Bronchial smooth muscle cell (primary cell): ENCODE measurements at places on chromosomes 5 and 9. TPM values are rescaled to one million over a fixed set of nuclear protein-coding genes. Genes with fewer than 3 reads are reported as not detected.

The CER1 gene
- not detected in 2 replicates for total RNA-seq

The CKS2 gene
- total RNA-seq, result 25.2 and 46.3 TPM in 2 replicates

The KLHL3 gene
- total RNA-seq, result 0.77 and 1.6 TPM in 2 replicates

The HTR1A gene
- not detected in 2 replicates for total RNA-seq

The PDE8B gene
- total RNA-seq, result 0.09 TPM in 1 of 2 replicates, not detected in the other

The TLX3 gene
- total RNA-seq, result not detected in 2 replicates

The PTBP3 gene
- 5.3 and 8.7 TPM in 2 replicates for total RNA-seq

The RNF183 gene
- total RNA-seq, result not detected in 2 replicates

The TMEM161B gene
- total RNA-seq, result 11.2 and 11.5 TPM in 2 replicates

The TEX53 gene
- not detected in 2 replicates for total RNA-seq

The PLPPR1 gene
- total RNA-seq, result not detected in 2 replicates

The ALDH1B1 gene
- total RNA-seq, result 6.2 and 6.3 TPM in 2 replicates

The IL5 gene
- not detected in 2 replicates for total RNA-seq

The FOXD4L5 gene
- 0.09 and 0.16 TPM in 2 replicates for total RNA-seq

The RIC1 gene
- 29.6 and 29.9 TPM in 2 replicates for total RNA-seq

The OMD gene
- total RNA-seq, result 0.95 and 1.1 TPM in 2 replicates

The RNF145 gene
- total RNA-seq, result 35.3 and 47.3 TPM in 2 replicates

The ANKRD18A gene
- not detected in 2 replicates for total RNA-seq
